ENCODE measurements at places on chromosomes 6 and 20. TPM values are rescaled to one million over a fixed set of nuclear protein-coding genes. Genes with fewer than 3 reads are reported as not detected.
A peak's percentile ranks its signal among the peaks of the same experiment; 100 is the strongest.

DNA sequence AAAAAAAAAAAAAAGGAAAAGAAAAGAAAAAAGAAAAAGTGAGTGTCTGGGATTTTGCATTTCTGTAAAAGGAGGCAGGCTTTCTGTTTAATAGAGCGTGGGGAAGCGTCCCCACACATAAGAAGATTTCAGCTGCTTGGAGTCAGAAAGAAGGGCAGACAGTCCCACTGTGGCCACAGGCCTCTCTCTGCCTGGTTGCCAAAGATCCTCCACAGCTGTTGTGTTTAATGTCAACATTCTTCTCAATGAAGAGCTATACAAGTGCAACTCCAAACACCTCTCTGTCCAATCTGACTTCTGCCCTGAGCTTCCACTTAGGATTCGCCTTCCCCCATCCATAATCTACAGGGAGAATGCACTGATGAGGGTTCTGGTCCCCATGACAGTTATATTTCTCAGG, 64.3 kb upstream of the MLN start:
- no peak for DNase-seq

TAP1 gene
- total RNA-seq: 121 TPM

DNA sequence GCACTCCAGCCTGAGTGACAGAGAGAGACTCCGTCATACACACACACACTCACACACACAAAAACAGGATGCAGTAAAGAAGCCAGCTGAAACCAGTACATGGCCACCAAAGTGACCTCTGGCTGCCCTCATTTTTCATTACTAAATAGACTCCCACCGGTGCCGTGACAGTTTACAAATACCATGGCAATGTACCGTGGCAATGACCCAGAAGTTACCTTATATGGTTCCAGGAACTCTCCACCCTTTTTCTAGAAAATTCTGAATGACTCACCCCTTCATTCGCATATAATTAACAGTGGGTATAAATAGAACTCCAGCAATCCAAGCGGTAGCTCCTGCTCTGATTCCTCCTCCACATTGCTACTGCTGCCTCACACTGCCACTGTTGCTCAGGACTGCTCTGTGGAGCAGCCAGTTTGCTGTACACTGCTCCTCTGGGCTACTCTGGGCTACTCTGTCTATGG, 57.7 kb downstream of the SNX5 start:
- DNase-seq: no peak

RSPO4 gene
- total RNA-seq: not detected

- DNase-seq: peak; percentile 13
Observed at GRCh38 chr20:40952136-40952535, 76.5 kb upstream of the TOP1 start.

DNA sequence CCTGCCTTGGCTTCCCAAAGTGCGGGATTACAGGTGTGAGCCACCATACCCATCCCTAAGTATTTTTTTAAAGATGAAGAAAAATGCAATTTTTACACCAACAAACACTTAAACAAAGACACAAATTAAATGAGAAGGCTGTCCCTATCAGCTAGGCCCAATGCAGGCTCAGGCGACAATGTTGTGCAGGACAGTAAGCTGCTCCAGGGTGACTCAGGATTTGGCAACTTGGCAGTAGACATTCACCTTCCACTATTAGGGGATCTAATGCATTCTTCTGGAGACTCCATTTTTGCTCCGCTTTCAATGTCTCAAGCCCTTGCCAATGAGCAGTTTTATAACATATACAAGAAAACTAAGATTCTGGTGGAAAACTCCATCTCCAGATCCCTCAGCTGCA, 19.7 kb downstream of the NDRG3 start:
- no peak for DNase-seq

MEP1A gene
- not detected for total RNA-seq

LY6G6D gene
- not detected for total RNA-seq

- no peak for DNase-seq
Observed at GRCh38 chr6:26476896-26477295, 19.1 kb downstream of the BTN2A1 start.

ATF6B gene
- 142 TPM for total RNA-seq

- no peak for DNase-seq
Observed at GRCh38 chr6:20242397-20242796, 30.1 kb upstream of the MBOAT1 start.

DNA sequence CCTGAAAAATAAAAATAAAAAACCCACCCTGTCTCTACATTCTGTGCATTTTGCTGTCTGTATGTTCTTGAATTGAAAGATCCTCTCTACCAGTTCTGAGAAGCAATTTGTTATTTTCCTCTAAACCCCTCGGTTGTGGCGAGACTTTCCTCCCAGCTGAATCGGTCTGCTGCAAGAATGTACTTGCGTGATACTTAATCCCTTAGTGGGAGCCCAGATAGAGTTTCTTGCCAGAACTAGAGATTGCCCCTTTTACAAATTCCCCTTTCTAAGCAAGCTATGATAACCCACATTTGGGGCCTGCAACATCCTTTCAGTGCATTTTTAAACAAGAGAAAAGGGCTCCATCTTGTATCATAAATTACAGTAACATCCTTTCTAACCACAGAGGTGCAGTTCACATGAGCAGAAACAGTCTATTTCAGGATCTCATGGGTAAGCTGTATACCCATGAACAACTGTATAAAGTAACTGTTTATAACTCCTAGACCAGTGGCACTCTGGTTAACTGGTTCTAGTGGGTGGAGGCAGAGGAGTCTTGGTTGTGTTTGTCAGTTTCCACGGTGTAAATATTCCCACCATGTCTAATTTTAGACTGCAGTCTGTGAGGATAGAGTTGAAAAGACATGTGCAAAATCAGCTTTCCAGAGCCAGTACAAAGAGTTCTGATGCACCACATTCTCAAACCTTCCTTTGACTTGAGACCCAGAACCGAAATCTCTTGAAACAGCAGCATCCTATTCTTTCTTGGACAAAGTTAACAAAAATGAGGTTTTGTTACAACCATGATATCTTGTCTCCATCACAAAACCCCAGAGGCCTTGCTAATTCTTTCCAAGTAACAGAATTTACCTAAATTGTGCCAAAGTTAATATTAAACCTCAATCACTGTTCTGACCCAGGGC, 113.1 kb upstream of the ZNF217 start:
- peak; percentile 67 for DNase-seq

DNA sequence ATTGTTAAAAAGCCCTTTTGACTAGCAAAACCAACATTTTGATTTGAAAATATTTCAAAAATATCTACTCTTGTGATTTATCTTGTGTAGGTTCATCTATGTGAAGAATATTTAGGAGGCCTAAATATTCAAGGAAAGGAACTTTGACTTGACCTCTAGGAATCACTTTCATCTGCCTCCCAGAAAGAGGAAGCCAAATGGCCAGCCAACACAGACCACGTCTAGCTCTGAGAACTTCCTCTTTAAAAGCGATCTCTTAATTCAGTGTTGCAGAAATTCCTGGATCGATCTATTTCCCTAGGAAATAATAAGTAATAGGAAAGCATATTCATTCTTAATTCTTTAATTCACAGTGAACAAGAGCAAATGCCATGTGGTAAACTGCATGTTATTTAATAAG, 9.6 kb upstream of the MOXD1 start:
- no peak for DNase-seq

GRCh38 chr20:2136275-2136674, 34.6 kb downstream of the STK35 start:
- DNase-seq: no peak

DNA sequence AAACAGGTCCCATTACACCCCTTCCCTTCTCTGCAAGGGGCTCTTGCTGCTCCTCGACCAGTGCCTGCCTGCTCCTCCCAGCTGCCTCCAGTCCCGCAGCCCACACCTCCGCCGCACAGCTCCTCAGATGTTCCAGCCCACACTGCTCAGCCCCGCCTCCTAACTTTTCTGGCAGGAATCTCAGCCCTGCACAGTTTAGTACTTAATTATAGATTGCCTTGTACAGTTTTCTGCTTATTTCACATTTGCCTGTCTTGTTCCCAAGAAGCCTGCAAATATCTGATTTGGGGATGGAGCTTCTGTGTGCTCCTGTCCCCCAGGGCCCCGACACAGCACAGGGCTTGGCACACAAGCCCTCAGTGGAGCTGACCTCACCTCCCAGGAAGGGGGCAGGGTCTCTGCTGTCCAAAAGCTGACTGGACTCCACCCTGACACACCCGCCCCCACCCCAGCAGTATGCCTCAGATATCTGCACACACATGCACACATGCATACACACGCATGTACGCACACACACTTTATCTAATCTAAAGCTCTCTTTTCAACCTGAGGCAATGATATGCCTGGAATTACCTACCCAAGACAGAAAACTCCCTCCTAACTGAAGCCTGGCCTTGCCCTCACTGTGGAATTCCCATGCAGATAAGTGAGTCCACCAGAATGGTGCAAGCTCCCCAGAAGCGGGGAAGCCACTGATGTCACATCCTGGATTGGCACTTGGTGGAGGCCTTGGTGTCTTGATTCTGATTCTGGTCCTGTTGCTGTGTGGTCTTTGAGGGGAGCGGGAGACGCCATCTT, 1.2 kb upstream of the PNPLA1 start:
- DNase-seq: no peak

SEL1L2 gene
- total RNA-seq: not detected

DNA sequence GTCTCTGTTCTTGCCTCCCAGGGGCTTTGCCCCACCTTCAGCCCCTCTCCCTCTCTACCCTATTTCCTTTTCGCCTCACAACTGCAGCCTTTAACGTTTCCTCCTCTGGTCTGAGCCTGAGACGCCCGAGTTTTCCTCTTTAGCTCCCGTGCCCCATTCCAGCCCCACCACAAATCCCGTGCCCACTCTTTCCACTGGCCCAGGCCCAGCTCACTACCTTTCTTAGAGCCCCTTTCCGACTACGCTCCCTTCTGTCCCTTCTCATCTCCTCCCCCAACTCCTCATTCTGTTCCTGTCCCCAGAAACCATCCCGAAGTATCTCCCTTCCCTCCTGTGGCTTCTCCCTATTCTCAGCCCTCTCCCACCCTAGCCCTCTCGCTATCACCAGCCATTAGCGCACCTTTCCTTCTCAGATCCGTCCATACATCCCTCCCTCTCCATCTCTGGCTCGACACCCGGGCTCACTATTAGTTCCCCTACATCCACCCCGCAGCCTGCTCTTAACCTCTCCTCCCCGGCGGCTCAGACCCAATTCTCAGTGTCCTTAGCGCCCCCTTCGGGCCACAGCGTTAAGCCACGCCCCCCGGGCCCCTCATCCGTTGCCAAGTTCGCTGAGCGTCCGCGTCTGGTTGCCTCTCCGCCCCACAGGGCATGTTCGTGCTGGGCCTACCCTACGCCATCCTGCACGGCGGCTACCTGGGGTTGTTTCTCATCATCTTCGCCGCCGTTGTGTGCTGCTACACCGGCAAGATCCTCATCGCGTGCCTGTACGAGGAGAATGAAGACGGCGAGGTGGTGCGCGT, 2.7 kb downstream of the SLC32A1 start:
- peak; percentile 37 for DNase-seq

BNIP5 gene
- total RNA-seq: not detected

GRCh38 chr6:164015088-164015484, 600.6 kb downstream of the QKI start:
- no peak for DNase-seq

LZTS3 gene
- 23.3 TPM for total RNA-seq

- DNase-seq: no peak
Observed at GRCh38 chr6:25960734-25961133, 1.9 kb upstream of the TRIM38 start.

EPB41L1 gene
- total RNA-seq: not detected

DNA sequence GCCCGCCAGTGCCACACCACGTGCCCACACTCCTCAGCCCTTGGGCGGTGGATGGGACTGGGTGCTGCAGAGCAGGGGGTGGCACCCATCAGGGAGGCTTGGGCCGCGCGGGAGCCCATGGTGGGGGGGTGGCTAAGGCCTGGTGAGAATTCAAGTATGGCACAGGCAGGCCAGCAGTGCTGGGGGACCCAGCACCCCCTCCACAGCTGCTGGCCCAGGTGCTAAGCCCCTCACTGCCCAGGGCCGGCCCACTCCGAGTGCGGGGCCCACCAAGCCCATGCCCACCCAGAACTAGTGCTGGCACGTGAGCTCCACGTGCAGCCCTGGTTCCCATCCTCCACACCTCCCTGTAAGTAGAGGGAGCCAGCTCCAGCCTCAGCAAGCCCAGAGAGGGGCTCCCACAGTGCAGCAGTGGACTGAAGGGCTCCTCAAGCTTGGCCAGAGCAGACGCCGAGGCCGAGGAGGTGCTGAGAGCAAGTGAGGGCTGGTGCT, 1091.1 kb upstream of the GJE1 start:
- DNase-seq: no peak

MEI4 gene
- total RNA-seq: 0.05 TPM

- DNase-seq: no peak
Observed at GRCh38 chr6:35195120-35195780, 18.5 kb upstream of the SCUBE3 start.

DNA sequence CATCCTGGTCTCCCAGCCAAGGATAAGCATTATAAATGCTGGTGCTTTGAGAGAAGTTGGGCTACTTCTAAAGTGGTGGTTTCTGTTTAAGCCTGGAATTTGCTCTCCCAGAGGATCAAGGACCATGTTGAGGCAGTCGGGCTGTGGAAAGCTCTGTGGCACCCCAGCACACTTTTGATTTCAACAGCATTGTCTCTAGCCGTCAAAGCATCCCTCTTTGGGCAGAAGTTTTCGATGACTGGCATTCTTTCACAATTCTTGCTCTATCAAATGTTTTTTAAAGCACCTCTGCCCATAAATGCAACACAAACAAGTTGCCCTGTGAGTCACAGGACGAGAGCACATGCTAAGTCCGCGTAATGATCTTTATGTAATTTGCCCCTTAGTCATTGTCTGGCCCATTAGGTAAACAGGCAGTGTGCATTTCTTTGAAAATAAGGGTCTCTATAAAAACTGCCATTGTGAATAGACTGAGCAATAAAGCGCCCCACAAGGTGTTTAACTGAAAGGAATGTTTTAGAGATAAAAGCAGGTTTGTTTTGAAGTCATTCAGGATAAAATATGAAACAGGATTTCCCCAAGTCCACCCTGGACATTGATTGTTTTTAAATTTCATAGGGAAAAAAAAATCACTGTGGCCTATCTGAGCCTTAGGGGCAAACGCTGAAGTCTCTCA, 44.7 kb upstream of the FOXQ1 start:
- no peak for DNase-seq

DNA sequence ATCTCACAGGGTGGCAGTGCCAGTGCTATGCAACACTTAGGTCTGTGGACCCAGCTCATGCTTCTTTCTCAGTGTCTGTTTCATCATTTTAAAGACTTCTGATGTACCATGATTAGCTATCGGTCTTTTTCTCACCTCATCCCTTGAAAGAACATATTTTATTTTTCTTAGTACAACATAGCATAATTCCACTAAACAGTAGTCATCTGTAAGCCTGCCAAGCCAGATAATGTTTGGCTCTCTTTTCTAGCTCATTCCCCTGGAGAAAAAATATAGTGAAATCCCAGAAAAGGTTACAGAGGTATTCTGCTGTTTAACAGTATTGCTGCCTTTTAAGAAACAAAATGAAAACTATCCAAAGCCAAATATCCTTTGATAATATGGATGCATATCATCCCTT, 177.0 kb upstream of the MMS22L start:
- no peak for DNase-seq

DNA sequence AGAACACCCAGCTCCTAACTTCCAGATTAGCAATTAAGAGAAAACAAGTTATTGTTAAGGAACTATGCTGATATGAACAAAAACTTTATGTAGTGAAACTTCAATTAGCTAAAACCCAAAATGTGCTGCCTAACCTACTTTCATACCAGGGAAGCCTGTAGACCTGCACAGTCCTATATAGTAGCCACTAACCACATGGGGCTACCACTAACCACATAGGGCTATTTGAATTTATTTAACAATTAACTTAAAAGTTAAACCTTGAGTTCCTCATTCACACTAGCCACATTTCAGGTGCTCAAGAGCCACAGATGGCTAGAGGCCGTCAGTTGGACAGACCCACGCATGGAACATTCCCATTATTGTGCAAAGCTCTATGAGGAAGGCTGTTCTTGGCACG, 72.4 kb upstream of the LAMP5 start:
- no peak for DNase-seq

Measured in naive thymus-derived CD4-positive, alpha-beta T cell (primary cell).